ENCODE measurements at places on chromosomes 5 and 9.

DNA sequence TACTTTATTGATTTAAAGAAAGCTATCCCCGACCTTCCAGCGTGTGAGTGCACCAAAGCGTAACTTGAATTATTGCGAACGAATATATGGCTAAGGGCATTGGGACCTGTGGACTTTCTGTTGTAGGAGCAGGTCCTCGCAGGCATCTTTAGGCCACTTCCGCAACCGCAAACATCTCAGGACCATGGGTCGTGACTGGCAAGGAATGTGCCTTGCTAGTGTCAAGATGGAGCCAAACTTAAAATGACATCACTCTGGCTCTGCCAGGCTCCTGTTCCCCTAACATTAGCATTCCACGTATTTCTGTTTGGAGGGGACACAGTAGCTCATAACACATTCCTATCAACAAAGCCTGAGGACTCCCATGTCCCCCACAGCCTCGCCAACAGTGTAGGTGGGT is 44.1 kb upstream of the OLFM1 start:
- DNase-seq: no peak

- DNase-seq: no peak
Measured at GRCh38 chr5:150085191-150085912, 1.0 kb downstream of the CSF1R start.

DNA sequence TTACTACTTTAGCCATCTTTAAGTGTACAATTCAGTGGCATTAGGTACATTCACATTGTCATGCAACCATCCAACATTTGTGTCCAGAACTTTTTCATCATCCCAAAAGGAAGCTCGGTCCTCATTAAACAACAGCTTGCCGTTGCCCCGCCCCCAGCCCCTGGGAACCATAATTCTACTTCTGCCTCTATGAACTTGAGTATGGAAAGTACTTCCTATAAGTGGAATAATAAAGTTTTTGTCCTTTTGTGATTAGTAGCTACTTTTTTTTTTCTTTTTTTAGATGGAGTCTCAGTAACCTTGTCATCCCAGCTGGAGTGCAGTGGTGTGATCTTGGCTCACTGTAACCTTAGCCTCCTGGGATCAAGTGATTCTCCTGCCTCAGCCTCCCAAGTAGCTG is 5.0 kb downstream of the GBGT1 start:
- no peak for DNase-seq

DNA sequence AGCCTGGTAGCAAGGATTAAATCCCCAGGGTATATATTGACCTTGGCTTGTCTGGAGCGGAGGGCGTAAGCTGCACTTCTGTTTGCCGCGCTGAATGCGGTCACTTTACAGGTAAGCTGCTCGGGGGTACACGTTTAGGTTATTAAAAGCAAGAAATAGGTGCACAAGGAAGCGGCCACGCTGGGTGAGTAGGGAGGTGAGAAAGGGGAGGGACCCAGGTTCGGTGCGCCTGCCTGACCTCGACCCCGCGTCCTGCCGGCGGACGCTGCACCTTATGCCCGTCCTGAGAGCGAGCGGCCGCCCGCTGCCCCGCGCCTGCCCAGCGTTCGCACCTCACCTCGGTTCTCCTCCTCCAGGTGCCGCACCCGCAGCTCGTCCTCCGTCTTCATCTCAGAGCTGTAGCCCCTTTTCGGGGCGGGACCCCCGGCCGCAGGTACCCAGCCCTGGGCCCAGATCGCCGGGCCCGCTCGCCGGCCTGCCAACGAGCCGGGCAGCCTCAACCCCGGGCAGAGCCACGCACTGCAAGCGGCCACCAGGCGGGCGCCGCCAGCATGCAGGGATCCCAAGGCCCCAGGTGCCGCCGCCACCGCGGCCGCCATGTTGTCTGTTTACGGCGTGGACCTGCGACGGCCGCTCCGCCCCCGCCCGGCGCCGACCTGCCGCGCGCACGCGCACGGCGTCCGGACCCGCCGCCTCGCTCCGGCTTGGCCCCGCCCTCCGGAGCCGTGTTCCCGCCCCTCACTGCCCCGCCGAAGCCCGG is at the start of gene AUH:
Gene AUH, minus strand, starts transcription at position 628 of the 760 bp plus-strand sequence. Its CDS starts 29 bp downstream, at position 599.
- peak; percentile 92 for DNase-seq

GRCh38 chr5:31029925-31030324 is 163.6 kb upstream of the CDH6 start:
- no peak for DNase-seq

Data from activated T-cell treated with anti-CD3 and anti-CD28 coated beads, Interleukin-2, amount 50 U/mL, for 24 hours (primary cell).